Trophoblast cell (in vitro differentiated cells and primary cell): ENCODE measurements at places on chromosomes 4 and X.

DNA sequence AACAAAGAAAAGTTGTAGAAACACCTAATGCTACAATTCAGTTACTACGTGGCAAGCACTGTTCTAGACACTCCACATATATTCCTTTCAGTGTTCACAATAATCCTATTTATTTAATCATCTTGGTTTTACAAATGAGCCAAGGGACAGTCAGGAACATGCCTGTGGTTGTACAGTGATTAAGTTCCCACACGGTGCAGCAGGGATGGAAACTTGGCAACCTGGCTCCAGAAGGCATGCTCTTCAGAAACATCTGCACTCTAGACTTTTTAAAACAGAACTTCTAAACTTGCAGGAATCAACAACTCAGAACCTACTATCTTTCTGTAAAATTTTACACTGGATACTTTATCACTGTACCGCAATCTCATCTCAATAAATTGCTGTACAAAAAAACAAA, 32.1 kb downstream of the TAPT1 start:
- no peaks in the 10 kb centered on the region for H3K4me1 ChIP-seq
- H3K4me3 ChIP-seq, result no peak overlapping the region
- no peak for DNase-seq
- H3K36me3 ChIP-seq, result peaks cover 7% of the 10 kb centered on the region
- no peak overlapping the region for H3K27ac ChIP-seq
- no peaks in the 10 kb centered on the region for H3K27me3 ChIP-seq

GRCh38 chr4:173398220-173398619, 696 bp downstream of the SCRG1 start:
- no peaks in the 10 kb centered on the region for H3K4me1 ChIP-seq
- no peak overlapping the region for H3K4me3 ChIP-seq
- DNase-seq, result no peak
- no peak overlapping the region for H3K27ac ChIP-seq

- no peaks in the 10 kb centered on the region for H3K27me3 ChIP-seq
- no peak for DNase-seq
- H3K4me3 ChIP-seq, result no peak overlapping the region
Observed at GRCh38 chr4:20085653-20086052, 166.1 kb upstream of the SLIT2 start.

DNA sequence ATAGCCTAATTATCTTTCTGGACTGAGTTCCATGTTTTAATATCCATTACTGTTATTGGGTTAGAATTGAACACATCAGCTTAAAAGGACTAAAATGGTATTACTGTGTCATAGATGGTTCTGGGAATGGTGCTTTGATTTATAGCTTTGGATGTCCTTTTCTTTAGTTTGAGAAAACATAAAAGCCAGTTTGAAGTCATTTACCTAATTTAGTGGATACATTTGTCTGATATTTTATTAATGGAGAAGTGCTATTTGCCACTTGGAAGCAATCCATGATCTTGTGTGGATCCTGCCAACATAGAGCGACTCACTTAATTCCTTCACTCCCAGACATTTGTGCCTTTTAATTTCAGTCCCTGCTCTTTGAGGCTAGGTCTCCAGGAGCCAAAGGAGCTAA, 212.4 kb upstream of the PACRGL start:
- no peak overlapping the region for H3K27ac ChIP-seq
- DNase-seq, result no peak
- H3K36me3 ChIP-seq, result no peaks in the 10 kb centered on the region
- no peaks in the 10 kb centered on the region for H3K27me3 ChIP-seq
- H3K4me1 ChIP-seq, result no peaks in the 10 kb centered on the region

GRCh38 chr4:113384600-113384999, 335.1 kb downstream of the ANK2 start:
- H3K4me1 ChIP-seq, result no peaks in the 10 kb centered on the region
- H3K27ac ChIP-seq, result no peak overlapping the region
- no peak for DNase-seq
- no peaks in the 10 kb centered on the region for H3K27me3 ChIP-seq

DNA sequence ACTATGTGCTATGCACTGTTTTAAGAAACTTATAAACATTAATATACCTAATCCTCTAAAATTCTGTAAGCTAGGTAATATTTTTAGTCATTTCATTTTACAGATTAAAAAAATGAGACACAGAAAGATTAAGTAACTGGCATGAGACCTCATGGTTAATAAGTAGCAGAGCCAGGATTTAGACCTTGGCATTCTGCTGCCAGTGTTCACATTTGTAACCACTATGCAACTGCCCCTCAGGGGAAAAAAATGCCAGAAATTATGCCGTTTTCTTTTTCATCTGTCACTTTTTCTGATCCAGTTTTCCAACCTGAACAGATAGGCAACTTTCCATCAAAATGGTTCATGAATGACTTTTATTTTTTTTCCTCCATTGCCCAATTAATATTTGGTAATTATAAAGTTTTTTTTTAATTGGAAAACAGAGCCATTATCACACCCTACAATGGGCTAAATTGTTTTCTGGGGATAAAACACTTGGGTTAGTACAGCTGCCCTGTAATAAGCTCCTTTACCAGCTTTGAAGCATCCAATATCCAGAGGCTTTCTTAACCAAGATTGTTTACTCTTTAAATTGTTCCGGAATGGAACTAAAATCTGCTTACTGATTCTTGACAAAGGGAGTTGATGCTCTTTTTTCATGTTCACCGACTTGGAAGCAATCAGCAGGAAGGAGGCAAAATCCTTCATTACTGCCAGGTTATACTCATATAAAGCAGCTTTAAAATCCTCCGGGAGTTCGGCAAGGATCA, 56.4 kb upstream of the DDX60 start:
- no peaks in the 10 kb centered on the region for H3K27me3 ChIP-seq
- no peaks in the 10 kb centered on the region for H3K36me3 ChIP-seq
- DNase-seq, result no peak

- H3K4me1 ChIP-seq, result no peaks in the 10 kb centered on the region
- peak; percentile 29 for DNase-seq
- H3K27ac ChIP-seq, result no peak overlapping the region
- no peak overlapping the region for H3K4me3 ChIP-seq
Observed at GRCh38 chr4:187393531-187394344, 601.8 kb upstream of the ZFP42 start.

- H3K27ac ChIP-seq, result no peak overlapping the region
- peaks cover 3% of the 10 kb centered on the region for H3K4me1 ChIP-seq
- H3K27me3 ChIP-seq, result no peaks in the 10 kb centered on the region
- H3K36me3 ChIP-seq, result no peaks in the 10 kb centered on the region
Observed at GRCh38 chr4:25308761-25309160, 3.8 kb upstream of the ZCCHC4 start.

DNA sequence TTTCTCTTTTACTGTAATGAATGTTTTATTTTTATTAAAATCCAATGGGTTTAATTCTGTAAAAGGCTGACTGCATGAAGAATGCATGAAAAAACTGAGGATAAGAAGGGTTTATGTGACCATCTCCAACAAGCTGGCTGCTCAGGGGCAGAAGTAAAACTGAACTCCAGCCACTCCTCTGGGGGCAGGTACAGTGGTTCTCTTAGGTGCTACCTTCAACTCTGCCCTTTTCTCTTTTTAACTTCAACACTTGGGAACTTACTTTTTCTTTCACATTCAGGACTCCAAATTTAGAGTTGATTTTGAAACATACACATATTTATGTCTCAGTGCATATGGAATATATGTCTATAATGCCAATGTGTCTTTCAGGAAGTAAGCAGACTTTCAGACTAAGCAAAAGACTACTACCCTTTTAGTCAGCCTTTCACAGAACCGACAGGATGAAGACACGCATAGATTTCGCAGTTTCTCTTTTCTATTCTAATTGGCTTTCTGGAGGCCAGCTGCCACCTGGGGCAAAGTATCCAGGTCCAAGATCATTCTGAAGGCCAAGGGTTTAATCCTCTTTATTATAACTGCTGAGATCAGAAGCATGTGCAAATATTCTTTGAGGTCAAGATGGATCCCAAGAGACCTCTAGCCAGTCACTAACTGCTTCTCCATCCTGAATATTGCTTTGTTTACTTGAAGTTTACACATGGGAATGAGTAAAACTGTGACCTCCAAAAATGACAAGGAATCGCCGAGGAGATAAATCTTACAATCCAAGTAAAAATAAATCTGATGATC, 30.7 kb downstream of the HS3ST1 start:
- H3K4me1 ChIP-seq, result no peaks in the 10 kb centered on the region
- no peak overlapping the region for H3K27ac ChIP-seq
- H3K4me3 ChIP-seq, result no peak overlapping the region
- H3K27me3 ChIP-seq, result no peaks in the 10 kb centered on the region
- peaks cover 5% of the 10 kb centered on the region for H3K36me3 ChIP-seq

DNA sequence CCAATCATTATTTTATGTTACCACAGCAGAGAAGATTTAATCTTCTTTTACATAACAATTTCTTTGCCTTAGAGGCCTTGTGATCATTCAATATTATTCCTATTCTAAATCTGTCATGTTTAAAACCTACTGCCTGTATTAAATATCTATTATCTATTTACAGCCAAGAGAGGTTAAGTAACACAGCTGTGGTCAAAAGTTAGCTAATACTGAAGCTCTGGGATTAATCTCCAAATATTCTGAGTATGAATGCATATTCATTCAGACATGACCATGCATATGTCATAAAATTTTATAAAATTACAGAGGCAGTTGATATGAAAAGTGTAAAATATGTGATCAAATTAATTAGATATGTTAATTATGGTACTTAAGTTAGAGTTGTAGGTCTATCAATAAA, 187.9 kb upstream of the MAB21L2 start:
- no peak overlapping the region for H3K27ac ChIP-seq
- H3K4me1 ChIP-seq, result no peaks in the 10 kb centered on the region
- no peak overlapping the region for H3K4me3 ChIP-seq
- no peaks in the 10 kb centered on the region for H3K36me3 ChIP-seq
- H3K27me3 ChIP-seq, result no peaks in the 10 kb centered on the region

- no peaks in the 10 kb centered on the region for H3K27me3 ChIP-seq
- no peak overlapping the region for H3K27ac ChIP-seq
- H3K4me3 ChIP-seq, result no peak overlapping the region
- no peaks in the 10 kb centered on the region for H3K4me1 ChIP-seq
- H3K36me3 ChIP-seq, result no peaks in the 10 kb centered on the region
Observed at GRCh38 chr4:162683659-162684370, 482.9 kb downstream of the NAF1 start.

- no peaks in the 10 kb centered on the region for H3K27me3 ChIP-seq
- no peak for DNase-seq
- no peaks in the 10 kb centered on the region for H3K4me1 ChIP-seq
- peak overlapping the region; percentile 74 for H3K27ac ChIP-seq
Observed at GRCh38 chrX:22520128-22520828, 247.6 kb downstream of the CBLL2 start.

GRCh38 chr4:3611778-3612177, 79.6 kb upstream of the LRPAP1 start:
- no peak overlapping the region for H3K27ac ChIP-seq
- no peaks in the 10 kb centered on the region for H3K4me1 ChIP-seq
- H3K36me3 ChIP-seq, result no peaks in the 10 kb centered on the region
- no peak for DNase-seq

DNA sequence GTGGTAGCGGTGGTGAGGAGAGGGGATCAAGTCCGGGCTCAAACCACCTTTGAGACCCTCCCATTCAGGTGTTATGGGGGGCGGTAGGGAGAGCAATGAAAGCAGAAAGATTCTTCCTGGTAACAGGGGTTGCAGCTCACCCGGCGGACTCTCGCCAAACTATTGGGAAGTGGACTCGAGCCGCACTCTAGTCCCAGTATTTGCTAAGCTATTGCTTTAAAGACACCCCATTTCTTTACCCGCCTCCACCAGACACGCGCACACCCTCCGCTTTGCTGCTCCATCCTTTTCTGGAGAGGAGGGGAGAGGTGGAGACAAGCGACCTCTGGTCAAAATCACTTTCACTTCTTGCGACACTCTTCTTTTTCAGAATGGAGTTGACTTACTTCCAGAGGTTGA, 625 bp upstream of the GABRA4 start:
- H3K27me3 ChIP-seq, result peaks cover 34% of the 10 kb centered on the region
- peak overlapping the region; percentile 70 for H3K4me3 ChIP-seq
- no peak overlapping the region for H3K27ac ChIP-seq
- no peak for DNase-seq

DNA sequence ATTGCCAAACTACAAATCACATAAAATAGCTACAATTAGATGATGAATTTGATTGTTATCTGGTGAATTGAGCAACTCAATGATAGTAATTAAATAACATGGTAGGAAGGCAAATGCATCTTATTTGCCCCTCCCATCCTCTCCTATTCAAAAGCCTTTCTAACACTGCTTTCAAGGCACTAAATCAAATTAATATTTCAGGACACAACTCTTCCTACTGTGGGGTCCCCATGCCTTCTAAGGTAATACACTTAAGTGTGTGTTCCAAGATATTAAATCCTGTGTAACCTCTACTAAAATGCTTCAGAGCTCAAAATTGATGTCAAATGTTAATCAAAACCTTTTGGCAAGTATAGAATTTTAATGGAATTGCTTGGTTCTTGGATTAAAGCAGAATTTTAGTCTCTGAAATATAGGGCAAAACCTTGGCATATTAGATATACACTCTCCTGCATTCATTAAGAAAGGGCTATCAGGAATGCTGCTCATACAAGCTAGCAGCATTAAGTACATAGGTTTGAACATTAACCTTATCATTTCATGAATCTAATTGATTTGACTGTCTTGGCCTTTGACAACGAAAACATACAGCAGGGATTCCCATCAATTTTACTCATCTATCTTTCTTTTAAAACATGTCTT, 371.8 kb upstream of the GALNTL6 start:
- no peak overlapping the region for H3K4me3 ChIP-seq
- H3K27ac ChIP-seq, result no peak overlapping the region
- H3K36me3 ChIP-seq, result no peaks in the 10 kb centered on the region
- H3K27me3 ChIP-seq, result no peaks in the 10 kb centered on the region
- no peaks in the 10 kb centered on the region for H3K4me1 ChIP-seq

DNA sequence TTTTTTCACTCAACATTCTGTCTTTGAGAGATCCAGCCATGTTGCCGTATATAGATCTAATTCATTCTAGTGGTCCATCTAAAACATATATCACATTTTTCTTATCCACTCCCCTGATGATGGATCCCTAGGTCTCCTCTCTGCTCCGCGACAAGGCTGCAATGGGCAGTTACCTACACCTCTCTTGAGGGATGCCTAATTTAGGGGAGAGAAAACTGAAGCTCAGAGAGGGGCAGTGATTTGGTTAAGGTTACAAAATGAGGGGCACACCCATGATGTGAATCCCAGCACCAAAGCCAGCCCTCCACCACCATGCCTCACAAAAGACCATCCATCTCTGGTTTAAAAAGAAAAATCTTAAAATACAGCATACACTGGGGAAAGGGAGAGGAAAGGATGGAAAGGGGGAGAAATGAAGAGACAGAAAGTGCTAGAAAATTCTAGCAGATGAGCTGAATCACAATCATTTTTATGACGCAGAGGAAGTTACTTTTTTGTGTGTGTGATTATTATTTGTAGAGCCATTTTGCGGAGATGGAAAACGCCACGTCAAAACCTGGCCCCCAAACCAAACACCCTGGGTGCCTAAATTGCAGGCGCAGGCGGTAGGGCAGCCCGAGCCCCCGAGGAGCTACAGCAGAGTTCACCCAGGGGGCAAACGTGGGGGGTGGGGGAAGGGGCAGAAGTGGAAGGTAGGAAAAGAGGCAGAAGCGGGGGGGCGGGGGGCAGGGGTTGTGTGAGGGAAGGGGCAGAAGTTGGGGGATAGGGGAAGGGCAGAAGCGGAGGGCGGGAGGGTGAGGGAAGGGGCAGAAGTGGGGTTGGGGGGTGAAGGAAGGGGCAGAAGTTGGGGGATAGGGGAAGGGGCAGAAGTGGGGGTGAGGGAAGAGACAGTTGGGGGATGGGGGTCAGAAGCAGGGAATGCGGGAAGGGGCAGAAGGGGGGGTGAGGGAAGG, 1.3 kb upstream of the TSPYL2 start:
- no peaks in the 10 kb centered on the region for H3K27me3 ChIP-seq
- no peak overlapping the region for H3K4me3 ChIP-seq
- DNase-seq, result no peak
- peaks cover 3% of the 10 kb centered on the region for H3K4me1 ChIP-seq
- H3K27ac ChIP-seq, result no peak overlapping the region

GRCh38 chr4:41865306-41865980, 69.8 kb upstream of the TMEM33 start:
- H3K36me3 ChIP-seq, result no peaks in the 10 kb centered on the region
- H3K4me1 ChIP-seq, result no peaks in the 10 kb centered on the region
- no peak overlapping the region for H3K27ac ChIP-seq
- H3K27me3 ChIP-seq, result peaks cover 38% of the 10 kb centered on the region
